ENCODE measurements at places on chromosomes 5 and 9.
A peak's percentile ranks its signal among the peaks of the same experiment; 100 is the strongest.

- DNase-seq = no peak
Observed at GRCh38 chr9:84841931-84842330, 172.4 kb downstream of the NTRK2 start.

DNA sequence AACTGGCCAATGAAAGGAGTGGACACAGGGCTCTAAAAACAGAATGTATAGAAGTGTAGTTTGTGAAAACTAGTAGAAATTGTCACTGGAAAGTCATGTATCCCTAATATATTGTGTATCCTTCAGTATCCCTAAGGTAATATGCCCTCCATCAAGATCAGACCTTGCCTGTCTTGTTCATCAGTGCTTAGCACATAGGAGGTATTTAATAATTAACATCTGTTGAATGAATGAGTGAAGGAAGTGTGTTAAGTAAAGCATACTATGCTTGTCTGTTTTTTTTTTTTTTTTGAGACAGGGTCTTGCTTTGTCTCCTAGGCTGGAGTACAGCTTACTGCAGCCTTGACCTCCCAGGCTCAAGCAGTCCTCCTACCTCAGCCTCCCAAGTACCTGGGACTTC lies 15.8 kb downstream of the GAPVD1 start:
- DNase-seq = no peak

DNA sequence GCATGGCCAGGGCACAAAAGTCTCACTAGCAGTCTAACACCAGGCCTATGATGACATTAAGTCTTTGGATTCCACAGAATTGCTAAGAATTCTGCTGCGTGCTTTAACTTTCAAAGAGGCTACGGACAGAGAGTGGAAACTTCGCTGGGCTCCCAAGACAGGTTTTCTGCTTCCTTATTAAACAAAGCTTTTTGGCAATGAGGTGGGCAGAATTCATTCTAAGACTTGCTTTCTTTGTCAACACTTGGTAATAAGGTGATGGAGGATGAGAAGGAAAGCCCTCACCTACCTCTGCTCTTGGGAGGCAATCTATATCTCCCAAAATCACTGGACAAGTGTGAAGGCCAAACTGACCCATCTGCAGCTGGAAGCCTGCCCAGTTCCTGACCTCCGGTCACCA lies 231.9 kb downstream of the ATPSCKMT start:
- no peak for DNase-seq

DNA sequence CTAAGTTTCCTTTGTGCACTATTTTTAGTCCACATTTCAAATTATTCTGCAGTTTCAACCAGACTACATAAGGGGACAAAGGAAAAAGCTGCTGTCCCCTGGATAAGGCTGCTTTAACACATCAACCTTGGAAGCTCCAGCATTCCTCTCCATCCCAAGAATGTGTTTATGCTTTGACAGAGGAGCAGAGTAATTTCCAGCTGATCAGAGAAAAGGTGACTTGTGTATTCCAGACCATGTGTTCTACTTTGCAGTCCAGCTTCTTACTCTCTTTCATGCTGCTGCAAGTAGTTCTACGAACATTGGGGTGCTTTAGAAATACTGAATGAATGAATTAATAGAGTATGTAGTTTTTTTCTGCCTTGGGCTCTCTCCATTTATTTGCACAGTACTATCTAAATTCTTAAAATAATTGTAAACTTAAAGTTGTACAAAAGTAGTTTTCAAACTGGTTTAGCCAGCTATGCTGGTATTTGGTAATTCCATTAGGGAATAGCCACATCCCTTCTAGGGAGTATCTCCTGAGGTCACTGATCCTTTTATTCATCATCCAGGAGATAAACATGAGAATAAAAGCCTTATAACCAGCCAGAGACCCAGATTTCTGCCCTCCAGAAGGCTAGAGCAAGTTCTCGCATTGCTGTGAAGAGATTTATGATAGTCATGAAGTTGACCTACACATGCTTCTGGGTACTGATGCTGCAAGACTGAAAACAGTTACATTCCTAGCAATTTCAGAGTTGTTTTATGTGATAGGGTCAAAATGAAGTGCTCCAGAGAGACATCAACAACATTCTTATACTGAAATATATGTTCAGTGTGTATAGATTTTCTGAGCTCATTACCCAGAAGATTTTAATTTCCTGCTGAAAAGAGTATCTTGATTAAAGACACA lies 215.2 kb downstream of the COMMD10 start:
- DNase-seq = no peak

DNA sequence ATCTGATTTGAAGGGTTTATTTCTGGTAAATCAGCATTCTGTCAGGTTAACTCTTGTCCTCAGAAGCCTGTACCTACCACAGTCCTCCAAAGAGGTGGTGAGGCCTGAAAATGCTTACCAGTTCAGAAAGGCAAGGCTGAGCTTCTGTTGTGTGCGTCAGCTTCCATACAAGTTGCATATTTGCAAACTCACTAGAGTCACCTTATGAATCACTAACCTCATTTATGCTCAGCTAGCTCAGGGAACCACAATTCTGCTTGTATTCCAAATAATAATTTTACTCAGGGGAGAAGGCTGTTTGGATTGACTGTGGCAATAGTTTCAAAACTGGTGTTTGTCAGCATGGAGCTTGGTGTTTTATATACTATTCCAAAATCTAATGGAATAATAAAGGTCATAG lies 355.1 kb upstream of the RFX3 start:
- DNase-seq = no peak

GRCh38 chr5:44637916-44638869 lies 170.6 kb upstream of the MRPS30 start:
- DNase-seq = no peak

- no peak for DNase-seq
Observed at GRCh38 chr9:17776735-17777134, 197.9 kb downstream of the SH3GL2 start.

- no peak for DNase-seq
Observed at GRCh38 chr5:139605887-139606286, 42.3 kb upstream of the CXXC5 start.

DNA sequence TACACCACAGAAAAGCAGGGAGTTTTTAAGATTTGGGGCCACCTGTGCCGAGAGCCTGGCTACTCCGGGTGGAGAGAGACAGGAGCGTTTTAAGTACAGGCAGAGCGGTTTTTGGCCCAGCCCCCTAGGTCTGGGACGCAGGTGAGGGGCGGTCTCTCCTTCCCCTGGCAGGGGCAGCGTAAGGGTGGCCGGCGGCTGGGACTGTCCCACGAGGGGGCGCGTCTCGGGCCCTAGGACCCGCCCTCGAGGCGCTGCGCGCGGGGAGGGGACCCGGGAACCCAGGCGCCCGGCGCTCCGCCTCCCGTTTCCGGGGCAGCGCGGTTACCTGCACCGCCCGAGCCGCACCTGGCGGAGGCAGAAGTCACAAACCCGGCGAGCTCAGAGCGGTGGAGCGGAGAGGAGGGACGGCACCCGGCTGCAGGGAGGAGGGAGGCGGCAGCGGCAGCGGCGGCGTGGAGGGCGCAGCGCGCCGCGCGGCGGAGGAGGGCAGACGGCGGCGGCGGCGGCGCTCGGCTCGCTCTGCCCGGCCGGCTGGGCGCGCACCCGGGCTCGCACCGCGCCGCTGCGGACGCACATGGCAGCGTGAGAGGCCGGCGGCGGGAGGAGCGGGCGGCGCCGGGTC lies at the start of gene WWC1:
TSS of gene WWC1 (plus strand) at position 304 of the 622 bp plus-strand sequence. CDS start 508 bp downstream, outside the sequence.
- peak; percentile 82 for DNase-seq

- peak; percentile 43 for DNase-seq
Observed at GRCh38 chr5:55991768-55992486, 2.8 kb downstream of the IL6ST start.

DNA sequence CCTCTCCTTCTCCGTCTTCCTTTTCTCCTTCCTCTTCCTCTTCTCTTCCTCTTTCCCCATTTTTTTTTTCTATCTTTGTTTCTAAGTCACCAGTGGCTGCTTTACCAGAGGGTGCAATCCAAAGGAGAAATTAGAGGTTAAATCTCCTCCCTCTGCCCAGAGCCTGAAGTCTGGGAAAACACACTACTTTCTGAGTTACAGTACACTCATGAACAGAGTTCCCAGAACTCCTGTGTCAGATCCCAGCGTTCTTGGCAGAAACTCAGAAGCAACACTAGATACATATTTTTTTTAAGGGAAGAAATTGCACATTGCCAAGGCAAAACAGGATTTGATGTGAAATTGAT lies 189.0 kb downstream of the SNCAIP start:
- DNase-seq = no peak

DNA sequence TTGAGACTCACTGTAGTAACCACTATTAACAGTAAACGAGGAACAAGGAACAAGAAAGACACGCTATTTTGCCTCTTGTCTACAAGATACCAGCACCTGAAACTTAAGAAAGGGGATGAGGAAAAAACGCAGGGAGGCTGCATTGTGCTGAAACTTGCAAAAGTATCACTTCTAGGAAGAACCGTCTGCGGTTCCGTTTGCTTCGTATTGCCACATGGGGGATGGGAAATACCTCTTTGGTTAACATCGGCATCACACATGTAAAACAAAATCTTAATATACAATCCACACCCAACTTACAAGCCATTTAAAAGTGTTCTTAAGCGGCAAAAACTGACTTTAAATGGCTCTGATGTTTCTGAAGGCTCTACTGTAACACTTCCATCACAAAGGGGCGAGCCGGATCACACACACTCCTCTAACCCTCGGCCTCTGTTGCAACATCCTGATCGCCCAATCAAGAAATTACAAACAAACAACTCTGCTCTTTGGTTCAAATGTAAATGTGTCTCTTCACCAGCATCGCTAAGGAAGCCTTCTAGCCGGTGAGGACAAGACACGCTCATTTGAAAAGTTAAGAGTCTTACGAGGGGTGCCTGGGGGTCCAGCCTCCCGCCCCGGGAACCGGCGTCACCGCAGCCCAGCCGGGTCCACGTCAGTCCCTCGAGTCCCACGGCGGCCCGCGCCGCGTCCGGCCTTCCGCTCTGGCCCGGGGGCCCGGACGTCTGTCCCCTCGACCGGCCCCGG lies 621 bp downstream of the SEC16A start:
- peak; percentile 58 for DNase-seq

GRCh38 chr5:77308154-77308960 lies 97.9 kb downstream of the PDE8B start:
- no peak for DNase-seq

DNA sequence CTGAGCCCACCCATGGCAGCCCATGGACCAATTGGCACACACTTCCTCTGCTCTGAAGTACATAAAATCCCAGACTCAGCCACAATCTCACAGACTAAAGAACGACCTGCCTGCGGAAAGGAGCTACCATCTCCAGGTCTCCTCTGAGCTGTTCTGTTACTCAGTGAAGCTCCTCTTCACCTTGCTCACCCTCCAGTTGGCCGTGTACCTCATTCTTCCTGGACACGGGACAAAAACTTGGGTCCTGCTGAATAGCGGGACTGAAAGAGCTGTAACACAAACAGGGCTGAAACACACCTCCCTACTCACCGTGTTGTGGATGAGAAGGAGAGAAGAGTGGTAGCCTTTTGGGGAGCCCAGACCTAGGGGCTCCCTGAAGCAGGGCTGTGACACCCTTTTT lies 128.7 kb downstream of the GAS1 start:
- no peak for DNase-seq

DNA sequence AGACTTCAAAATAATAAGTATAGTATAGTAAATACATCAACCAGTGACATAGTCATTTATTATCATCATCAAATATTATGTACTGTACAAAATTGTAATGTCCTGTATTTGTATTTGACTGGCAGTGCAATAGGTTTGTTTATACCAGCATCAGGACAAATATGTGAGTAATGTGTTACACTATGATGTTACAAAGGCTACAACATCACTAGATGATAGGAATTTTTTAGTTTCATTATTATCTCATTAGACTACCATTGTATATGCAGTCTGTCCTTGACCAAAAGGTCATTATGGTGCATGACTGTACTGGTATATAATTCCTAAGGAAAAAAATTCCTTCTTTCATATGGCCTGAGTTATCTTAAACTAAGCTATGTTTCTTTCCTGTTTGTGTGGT lies 63.6 kb upstream of the VCAN start:
- no peak for DNase-seq

- no peak for DNase-seq
Observed at GRCh38 chr9:32705059-32705458, 69.6 kb upstream of the TAF1L start.

- no peak for DNase-seq
Observed at GRCh38 chr9:72917892-72918509, 34.9 kb downstream of the ALDH1A1 start.

DNA sequence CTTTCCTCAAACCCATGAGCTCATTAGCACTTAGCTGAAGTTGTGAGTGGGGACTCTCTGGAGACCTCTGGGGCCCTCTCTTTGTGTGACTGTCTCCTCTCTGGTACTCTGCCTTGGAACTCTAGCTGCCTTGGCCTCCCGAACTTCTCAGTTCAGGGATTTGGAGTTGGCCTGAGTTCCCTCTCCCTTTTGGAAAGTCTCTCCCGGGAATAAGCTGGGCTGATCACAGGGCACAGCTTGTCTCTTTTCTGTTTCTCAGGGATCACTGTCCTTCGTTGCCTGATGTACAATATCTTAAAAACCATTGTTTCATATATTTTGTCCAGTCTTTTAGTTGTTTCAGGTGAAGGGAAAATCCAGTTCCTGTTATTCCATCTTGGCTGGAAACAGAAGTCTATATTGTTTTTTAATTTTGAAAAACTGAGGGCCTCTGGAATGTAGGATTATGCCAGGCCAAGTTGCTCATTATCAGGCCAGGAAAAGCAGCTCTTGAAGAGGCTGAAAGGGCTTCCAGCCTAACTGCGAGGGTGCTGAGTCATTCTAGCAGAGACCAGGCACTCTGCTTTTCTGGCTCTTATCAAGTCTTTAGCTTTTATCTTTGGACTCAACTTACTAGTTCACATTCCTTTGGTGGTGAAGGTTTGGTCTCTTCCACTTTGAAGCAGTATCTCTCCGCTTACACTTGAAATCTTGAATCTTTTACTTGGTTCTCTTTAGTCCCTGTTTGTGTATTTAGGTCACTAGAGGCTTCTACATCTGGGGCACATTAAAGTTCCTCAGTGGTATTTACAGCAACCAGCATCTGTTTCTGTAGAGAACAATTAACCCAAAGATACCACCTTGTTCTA lies 8.4 kb upstream of the RGS3 start:
- no peak for DNase-seq

- DNase-seq = no peak
Observed at GRCh38 chr5:10485897-10486296, 44.2 kb downstream of the ROPN1L start.

- DNase-seq = no peak
Observed at GRCh38 chr9:131663288-131663687, 76.6 kb downstream of the RAPGEF1 start.

DNA sequence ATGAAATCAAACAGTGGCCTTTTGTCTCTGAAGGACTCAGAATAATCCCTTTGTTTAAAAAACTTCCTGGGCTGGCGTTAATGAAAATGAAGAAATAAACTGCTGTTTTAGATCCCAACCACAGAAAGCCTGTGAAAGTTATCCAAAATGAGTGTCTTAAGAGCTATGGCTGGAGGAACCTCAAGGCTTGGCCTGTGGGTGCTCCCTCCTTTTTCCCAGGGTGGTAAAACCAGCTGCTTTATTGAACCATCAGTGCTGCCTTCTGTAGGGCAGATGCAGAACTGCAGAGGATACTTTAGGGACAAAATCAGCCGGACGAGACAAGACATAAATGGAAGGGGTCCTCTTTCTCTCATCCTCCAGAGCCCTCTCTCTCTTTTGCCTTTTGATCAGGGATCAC lies 100.9 kb downstream of the SMARCA2 start:
- no peak for DNase-seq

All from CD4-positive, alpha-beta T cell treated with Interleukin-17A for 1 hour (primary cell).